Gastrocnemius medialis (tissue), 4 donors: ENCODE measurements at places on chromosomes 1 and 21.

DNA sequence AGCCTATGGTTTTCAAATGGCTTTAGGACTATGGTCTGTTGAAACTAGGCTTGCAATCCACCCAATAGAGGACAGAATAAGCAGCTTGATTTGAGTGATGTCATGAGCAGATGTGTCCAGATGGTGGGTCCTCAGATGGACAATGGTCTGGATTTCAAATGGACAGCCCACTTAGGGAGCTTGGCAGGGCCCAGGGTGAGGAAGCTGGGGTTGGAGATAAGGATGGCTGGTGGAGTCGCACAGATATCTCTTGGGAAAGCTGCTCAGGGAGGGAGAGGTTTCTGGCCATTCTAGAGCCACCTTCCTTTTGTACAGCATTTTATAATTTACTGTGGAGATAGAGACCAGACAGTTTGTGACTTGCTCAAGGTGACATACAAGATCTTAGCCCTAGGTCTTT, 55.0 kb downstream of the NFASC start:
- DNase-seq: no peak

GRCh38 chr1:230220478-230220877, 153.4 kb downstream of the GALNT2 start:
- no peak for DNase-seq

DNA sequence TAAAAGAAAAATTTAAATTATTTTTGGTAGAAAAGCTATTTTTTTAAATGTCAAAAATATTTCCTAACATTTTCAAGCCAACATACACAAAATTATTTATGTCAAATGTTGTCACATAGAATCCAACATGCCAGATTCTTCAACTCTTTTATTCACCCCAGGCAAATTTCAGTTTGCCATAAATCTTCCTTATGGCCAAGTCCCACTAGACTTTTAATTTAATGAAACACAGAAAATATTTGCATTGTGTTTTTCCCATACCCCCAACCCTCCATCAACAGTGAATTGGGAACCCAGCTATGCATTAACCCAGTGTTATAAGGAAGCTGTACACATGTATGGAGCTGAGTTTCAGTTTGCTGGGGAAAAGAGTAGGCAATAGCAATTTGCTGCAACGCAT, 41.4 kb downstream of the DUSP10 start:
- no peak for DNase-seq

- no peak for DNase-seq
Observed at GRCh38 chr1:54254055-54254454, 54.1 kb downstream of the MRPL37 start.

DNA sequence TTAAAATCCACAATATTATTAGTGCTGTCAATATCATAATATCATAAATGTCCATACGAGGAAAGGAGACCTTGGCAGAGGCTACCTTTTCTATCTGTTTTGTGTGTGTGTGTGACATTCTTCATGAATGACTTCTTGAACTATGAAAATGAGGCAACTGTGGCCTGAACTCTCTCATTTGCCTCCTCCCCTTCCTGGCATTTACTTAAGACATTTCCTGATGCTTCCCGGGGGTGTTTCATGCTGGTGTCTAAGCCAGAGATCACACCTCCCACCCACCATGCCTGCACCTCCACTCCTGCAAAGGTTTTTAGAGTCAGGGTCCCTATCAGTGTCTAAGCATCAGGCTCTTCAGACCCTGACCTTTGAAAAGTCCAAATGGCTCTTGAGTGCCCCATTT, 420.9 kb downstream of the KIF26B start:
- no peak for DNase-seq

DNA sequence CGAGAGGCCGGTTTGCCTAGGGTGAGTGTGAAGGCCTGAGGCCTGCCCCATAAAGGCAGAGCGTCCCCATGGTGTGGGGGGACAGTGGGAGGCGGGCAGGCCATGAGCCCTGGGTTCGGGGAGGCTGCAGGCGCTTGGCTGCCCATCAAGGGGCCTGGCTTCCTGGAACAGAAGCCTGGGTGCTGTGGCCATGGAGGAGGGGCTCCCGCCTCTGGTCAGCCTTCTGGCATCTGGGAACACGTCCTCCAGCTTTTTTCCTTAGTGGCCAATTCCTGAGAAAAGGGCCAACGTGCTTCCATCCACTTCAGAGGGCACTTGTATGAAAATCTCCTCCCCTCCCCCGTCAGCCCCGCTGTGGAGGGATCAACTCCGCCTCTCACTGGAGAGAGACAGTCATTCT, 58.7 kb downstream of the PRDM16 start:
- no peak for DNase-seq

GRCh38 chr1:235402457-235403200, 35.4 kb downstream of the TBCE start:
- no peak for DNase-seq

GRCh38 chr1:64209221-64209620, 5.8 kb downstream of the UBE2U start:
- no peak for DNase-seq

DNA sequence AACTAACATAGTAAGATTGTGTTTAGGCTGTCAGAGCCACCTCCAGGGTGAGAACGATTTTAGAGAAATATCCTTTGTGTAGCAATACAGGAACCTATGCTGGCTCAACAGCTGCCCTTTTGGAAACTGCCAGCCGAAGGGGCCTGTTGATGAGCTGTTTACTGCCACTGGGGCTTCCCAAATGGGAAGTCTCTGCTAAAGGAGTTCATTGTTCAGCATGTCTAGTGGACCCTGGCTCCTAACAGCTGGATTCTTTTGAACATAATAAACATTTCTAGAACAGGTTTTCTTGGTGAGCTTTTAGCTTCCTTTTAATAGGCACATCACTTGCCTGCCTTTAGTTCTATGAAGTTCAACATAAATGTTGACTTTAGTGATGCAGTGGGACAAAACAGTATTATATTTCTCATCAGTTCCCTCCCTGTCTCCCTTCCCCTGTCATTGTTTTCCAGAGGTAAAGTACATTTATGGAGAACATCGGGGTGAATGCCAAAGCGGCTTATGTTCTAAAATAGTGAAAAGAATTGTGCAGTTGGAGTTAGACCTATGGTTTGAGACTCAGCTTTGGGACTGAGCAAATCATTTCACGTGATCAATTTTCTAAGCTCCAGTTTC, 57.4 kb downstream of the UCK2 start:
- DNase-seq: no peak

DNA sequence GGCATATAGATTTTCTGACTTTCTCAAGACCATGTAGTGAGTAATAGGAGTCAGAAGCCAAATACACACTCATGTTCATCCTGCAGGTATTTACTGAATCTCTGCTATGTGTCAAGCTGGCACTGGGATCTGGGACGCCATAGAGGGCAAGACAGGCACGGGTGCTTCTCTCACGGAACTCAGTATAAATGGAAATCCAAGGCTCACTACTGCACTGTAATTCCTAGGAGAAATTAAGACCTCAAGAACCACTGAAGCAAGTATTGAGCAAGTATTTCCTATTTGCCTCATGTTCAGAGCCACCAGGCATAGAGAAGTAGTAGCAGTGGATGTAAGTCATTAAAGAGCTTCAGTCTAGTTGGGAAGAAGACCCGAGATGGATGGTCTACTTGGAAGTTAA, 38.9 kb downstream of the EIF2D start:
- no peak for DNase-seq

DNA sequence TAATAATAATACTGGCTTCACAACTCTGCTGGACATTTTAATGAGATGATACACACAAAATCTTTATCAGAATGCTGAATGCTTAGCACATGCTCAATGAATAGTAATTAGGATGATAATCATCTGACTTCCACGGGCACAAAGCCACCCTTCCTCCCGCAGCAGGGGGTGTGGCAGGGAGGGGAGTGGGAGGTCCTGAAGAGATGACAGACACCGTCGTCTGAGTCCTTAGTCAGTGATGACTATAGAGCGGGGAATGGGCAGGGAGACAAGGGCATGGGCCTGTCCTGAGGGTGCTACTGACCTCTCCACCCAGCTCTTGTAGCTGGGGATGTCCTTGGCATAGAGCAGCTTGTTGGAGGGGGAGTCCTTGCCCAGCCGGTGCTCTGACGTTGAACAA, 117.6 kb upstream of the CD34 start:
- DNase-seq: no peak

DNA sequence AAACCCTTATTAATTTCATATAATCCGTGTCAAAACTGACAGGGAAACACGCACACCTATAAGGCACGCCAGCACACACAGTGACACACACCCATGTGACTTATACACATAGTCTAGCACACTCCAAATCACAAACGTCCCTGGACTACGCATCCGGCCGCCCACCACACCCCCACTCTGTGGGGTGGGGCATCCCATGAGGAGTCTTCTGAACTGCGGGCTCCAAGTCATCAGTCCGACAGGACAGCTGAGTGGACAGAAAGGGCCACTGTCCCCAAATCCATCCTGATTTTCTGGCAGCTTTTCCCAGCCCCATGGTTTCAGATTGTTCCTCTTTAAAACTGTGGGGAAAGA, 829 bp downstream of the PEA15 start:
- DNase-seq: no peak

GRCh38 chr1:32907435-32907834, 6.2 kb upstream of the TMEM54 start:
- DNase-seq: no peak

DNA sequence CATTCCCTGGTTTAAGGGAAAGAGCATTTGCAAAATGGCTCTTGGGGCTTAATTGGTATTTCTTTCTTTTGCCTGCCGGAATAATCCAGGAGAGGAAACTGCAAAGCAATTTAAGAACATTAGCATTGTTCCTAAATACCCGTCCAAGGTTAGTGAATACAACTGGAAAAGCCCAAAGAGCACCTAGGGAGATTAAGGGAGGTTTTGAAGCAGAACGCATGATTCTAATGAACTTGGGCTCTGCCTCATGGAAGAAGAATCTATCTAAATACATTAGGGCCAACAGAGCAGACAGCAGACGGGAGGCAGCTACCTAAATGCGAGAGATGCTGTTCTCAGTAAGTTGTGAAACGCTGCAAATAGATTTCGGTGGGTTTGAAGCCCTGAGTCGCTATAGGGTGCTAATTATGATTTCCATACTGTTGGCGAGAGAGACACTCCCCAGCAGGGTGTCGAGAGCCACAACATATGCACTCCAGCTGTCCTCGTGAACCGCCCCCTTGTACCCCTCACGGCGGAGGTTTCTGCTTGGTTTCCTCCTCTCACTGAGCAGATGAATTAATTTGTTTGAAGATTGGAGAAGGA, 326.7 kb upstream of the CAMK1G start:
- no peak for DNase-seq

DNA sequence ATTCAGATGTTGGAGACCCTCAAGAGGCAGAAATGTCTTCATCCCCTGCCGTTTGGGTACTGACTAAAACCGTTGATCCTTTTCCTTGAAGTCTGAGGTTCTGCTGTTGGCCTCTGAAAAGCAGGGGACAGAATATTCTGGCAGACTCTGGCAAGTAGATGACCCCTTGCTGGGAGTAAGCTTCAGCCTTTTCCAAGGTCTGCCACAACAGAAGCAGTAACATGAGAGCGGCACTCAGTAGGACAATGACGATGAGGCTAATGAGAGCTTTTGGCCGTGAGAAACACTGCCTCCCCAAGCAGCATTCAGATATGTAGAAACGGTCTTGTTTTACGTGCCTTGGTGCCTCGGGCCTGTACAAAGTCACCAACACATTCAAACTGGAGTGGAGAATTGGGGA, 143.7 kb downstream of the ST6GALNAC5 start:
- no peak for DNase-seq

GRCh38 chr21:29501451-29501850, 202.7 kb downstream of the BACH1 start:
- no peak for DNase-seq

DNA sequence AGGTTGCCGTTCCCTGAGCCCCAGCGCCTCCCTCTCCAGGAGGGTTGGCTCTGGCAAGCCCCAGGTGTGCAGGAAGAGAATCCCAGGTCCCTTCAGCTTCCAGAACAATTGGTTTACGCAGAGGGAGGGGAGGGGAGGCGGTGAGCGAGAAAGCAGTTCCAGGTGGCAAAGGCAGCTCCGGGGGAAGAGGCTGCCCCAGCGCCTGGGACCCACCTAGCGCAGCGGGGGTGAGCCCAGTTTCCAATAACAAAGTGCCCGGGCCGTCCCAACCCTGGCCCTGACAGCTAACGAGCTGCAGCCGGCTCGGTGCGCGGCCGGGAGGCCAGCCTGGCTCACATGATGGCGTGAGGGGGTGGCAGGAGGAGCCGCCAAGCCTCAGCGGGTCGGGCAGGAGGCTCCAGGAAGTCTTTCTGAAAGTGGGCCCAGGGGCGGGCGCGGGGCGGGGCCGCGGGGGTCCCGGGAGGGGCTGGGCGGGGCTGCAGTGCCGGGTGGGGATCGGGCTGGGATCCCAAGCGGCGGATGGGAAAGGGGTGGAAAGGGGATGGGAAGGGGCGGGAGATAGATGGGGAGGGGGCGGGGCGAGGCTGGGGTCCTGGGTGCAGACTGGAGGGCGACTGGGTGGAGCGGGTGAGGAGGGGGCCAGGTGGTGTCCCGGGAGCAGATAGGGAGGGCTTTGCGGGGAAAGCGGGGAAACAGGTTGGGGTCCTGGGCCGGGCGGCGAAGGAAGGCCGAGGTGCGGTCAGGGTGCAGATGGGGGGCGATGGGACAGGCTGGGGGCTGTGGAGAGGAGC, 22.8 kb downstream of the DHRS3 start:
- peak; percentile 56 for DNase-seq

DNA sequence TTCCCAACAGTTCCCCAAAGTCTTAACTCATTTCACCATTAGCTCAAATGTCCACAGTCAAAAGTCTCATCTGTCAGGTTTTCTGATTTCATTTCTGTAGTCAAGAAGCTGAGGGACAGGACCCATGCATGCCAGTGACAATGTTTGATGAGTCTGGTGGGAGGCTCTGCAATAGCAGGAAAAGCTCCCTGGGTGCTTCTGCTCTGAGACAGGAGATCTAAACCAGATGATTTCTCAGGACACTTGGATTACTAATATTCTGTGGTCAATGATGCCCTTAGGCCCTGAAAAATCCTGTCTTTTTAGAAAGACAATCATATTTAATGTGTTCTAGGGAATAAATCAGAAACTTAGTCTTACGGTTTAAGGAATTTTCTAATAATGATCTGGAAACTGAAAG, 56.4 kb downstream of the PCBP3 start:
- no peak for DNase-seq

DNA sequence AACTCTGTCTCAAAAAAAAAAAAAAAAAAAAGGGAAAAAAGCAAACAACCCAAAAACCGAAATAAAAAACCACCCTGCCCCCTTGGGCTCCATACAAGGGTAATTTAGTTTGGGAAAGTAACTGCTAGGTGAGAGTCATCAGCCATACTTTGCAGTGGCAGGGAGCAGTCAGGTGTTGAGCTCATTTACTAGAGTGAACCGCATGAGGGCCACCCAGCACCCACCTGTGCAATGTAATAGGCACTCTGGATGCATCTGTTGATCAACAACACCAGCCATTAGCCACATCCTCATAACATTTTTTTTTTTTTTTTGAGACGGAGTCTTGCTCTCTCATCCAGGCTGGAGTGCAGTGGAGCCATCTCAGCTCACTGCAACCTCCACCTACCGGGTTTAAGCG, 9.1 kb downstream of the INAVA start:
- no peak for DNase-seq

GRCh38 chr21:33645730-33646129, 3.4 kb downstream of the ITSN1 start:
- no peak for DNase-seq

GRCh38 chr1:115976921-115977498, 697 bp downstream of the SLC22A15 start:
- DNase-seq: no peak
